Skeletal muscle cell (primary cell): ENCODE measurements at places on chromosomes 4 and X.

- DNase-seq = peak; percentile 73
Observed at GRCh38 chrX:108036298-108036973, 8.4 kb upstream of the VSIG1 start.

- DNase-seq = no peak
Observed at GRCh38 chr4:78336093-78336943, 215.3 kb upstream of the ANXA3 start.

GRCh38 chrX:2696698-2697215 is 5.7 kb downstream of the CD99 start:
- DNase-seq = peak; percentile 70

GRCh38 chrX:108000751-108001150 is 18.6 kb upstream of the TEX13B start:
- DNase-seq = no peak

DNA sequence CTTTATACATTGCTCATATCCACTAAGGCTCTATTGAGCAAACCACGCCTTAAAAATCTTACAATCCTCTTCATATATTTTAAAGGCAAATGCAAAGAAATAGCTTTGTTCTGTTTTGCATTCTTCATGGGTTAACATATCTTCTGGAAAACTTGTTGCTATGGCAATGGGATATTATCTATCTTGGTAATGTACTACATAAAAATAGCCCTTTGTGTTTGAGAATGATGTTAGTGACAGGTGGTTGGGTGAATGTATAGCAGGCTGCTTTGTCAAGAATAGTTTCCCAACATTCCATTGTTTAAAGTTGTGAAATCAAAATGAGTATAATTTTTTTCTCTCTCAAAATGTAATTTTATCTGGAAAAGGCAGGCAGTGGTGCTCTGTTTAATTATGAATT is 16.8 kb downstream of the REPS2 start:
- DNase-seq = no peak

GRCh38 chr4:160928482-160928881 is 1235.3 kb downstream of the FSTL5 start:
- DNase-seq = no peak

GRCh38 chr4:2068566-2068965 is 9.4 kb downstream of the NAT8L start:
- DNase-seq = no peak

- DNase-seq = peak; percentile 69
Observed at GRCh38 chr4:137310593-137311490, 221.5 kb downstream of the PCDH18 start.

DNA sequence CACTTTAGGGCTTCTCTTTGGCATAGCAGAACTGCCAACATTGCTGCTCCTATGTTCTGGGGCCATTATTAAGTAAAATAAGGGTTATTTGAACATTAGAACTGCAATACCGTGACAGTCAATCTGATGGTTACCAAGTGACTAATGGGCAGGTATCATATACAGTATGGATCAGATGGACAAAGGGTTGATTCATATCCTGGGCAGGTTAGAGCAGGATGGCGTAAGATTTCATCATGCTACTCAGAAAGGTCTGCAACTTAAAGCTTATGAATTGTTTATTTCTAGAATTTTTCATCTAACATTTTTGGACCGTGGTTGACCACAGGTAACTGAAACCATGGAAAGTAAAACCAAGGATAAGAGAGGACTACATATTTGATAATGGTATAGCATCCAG is 40.9 kb downstream of the BRCC3 start:
- DNase-seq = no peak

DNA sequence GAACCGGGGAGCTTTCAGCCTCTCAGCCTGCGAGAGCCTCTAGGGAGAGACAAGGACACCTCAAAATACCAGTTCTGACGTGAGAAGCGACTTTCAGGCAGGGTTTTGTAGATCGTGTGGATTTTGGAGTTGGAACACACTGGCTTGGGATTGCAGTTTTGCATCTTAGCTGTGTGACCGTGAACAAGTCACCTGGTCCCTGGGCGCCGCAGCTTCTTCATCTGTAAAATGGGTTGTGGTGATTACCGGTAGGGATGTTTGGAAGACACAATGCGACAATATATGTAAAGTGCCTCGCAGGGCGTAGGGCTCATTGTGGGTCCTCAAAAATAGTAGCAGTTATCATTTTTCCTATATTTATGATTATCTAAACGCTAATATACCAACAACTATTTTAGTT is 43.7 kb upstream of the STOX2 start:
- DNase-seq = no peak

DNA sequence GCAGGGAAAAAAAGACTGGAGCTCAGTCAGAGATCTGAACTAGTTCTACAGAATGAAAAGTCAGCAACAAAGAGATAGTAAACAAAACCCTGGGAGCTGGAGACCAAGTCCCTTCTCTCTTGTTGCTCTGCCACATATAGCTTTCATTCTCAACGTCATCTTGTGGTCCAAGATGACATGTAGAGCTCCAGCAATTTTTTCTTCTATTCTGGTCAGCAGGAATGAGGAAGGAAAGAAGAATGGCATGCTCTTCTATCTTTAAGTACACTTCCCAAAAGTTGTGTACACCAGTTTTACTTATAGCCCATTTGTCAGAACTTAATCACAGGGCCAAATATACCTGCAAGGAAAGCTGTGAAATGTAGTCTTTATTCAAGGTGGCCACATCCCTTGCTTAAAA is 45.6 kb downstream of the RAP2C start:
- no peak for DNase-seq

GRCh38 chr4:97104006-97104405 is 1039.3 kb downstream of the STPG2 start:
- DNase-seq = no peak

DNA sequence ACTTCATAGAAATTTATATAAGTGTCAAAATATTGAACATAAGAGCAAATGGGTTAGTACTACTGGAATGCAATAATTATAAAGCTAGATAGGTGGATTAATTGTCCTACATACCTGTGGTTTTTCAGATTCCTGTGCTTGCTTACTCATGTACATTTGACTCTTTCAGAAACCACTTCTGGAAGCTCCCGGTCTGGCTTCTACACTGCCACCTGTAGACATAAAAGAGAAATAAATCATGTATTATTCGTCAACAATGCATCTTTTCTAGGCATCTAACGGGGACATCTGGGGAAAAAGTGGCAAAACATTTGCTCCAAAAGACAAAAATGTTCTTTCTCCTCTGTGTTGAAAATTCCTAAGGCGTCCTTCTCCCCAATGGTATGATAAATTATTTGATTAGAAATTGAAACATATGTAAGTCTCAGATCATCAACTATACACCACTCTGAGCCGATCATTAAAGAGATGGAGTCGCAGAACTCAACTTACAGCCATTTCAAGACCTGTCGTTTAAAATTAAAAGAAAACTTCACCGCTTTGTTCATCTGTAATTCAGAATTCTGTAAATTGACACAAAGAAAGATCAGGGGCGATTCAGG is 648.7 kb upstream of the DIPK2B start:
- DNase-seq = peak; percentile 47

DNA sequence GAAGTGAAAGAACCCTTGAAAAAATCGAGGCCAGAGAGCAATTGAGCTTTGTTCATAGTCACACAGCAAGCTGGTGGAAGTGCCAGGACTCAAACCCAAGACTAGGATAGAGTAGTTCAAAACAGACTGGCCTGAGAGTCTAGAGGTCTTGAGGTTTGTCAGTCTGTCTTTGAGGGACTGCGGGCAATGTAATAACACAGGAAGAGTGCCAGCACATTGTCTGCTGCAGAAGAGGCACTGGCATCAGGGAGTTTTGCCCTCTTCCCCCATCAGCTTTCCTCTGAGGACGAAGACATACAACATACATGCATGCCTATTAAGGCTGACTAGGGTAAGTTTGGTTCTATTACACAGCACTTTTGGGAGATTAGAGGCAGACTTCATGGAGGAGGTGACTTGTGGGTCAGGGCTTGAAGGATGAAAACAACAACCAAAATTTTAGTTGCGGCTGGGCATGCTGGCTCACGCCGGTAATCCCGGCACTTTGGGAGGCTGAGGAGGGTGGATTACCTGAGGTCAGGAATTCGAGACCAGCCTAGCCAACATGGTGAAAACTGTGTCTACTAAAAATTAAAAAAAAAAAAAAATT is 64.1 kb upstream of the LAS1L start:
- DNase-seq = no peak

DNA sequence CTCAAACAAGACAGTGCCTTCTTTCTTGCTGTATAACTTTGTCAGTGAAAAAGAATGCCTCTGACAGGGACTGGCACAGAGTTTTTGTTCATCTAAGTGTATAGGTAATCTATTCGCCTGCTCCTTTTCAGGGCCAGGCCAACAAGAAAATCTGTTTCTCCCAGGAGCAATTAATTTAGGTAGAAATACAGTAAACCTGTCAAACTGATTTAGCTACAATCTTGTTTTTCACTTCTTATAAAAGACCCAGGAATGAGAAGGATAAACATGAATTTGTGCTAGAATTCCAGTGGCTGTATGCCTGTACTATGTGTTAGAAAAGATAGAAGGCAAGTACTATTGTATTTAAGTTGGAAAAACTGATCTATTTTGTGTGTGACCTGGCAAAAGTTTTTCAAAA is 6.1 kb downstream of the TMA16 start:
- DNase-seq = no peak

DNA sequence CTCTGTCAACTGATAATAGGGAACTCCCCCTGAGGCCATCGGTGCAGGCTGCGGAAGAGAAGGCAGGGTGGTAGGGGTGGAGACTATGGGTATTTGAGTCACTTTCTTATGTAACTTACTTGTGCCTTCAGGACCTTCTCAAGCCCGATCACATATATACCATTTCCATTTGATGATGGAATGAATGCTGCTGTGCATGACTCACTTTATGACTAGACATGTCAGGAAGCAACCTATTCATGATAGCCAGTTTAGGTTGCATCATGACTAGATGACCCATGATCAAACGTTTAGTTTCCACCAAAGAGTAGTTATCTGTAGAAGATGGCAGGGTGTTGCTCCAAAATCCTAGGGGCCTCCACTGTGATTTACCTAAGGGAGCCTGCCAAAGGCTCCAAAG is 435.5 kb downstream of the DTHD1 start:
- DNase-seq = peak; percentile 1

- no peak for DNase-seq
Observed at GRCh38 chr4:40998675-40999358, 215.5 kb downstream of the APBB2 start.

DNA sequence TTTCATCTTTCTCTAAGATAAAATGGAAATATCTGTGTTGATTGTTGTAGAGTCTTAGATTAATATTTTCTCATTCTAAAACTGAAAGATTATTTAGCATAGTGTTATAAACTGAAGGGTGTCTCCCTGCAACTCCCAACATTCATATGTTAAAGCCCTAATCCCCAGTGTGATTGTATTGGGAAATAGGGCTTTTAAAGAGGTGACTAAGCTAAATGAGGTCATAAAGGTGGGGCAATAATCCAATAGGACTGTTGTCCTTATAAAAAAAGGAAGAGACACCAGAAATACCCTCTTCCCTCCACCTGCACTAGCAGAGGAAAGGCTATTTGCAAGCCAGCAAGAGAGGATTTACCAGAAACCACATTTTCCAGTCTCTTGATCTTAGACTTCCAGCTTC is 1626.4 kb downstream of the C4orf33 start:
- no peak for DNase-seq

DNA sequence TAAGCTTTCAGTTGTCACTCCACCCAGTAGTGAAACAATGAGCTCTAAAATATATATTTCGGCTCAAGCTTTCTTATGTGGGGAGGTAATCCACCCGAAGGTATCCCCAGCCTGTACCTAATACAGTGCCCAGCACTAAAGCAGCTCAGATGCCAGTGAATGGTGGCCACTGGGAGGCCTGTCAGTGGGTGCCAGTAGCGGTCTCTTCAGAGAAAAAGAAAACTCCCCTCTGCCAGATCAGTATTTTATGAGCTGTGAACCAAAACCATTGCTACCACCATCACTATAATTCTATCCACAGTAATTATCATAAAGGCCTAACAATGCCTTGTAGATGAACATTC is 835 bp upstream of the NFKB1 start:
- no peak for DNase-seq

- no peak for DNase-seq
Observed at GRCh38 chr4:89055157-89056080, 1.6 kb downstream of the FAM13A start.

DNA sequence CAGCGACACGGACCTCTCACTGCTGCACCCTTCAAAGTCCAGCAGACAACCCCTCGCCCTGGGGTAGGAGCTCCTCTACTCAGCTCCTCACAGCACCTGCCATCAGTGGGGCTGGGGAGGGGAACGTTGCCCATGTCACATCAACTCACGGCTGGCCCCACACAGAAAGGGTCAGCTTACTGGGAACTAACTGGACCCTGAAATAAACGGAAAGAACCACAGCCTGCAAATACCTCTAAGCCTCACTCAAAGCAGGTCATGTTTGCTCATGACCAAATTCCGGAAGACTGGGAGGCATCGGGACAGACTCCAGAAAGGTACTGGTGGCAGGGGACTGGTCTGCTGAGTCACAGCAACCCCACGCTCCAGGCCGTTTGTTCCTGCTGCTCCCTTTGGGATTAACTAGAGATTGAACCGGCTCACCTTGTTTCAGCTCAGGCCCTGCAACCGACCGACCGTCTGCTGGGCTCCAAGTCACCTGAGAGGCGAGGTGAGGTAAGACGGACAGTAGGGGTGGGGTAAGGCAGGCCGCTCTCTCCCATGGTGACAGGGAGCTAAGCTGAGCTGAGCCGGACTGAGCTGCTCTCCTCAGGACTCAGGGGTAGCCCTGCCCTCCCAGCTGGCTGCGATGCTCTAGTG is 5.6 kb downstream of the G6PD start:
- no peak for DNase-seq

DNA sequence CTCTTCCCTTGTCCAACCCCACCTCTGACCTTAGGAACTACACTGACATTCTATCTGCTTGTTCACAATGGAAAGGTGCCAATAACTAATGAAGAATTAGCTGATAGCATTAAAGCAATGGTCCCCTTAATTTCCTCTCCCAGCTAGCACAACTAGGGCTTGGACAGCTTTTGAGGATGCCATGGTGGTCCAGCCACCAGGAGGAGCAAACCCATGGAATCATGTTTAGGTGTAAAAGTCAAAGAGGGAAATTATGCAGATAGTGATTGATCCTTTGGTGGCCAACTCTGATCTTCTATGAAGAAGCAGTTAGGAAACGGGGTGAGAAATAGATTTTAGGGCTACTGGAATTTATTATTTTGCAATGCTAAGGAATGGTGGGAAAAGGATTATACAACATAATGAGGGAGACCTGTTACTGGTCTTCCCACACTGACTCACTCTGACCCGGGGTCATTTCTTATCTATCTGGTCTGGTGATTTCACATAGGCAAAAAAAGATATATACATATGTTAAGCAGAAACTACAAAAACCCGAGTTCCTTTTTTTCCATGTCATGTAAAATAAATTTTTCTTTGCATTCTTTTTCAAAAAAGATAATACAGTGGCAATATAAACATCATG is 45.8 kb upstream of the FBXW7 start:
- no peak for DNase-seq
